Stimulated activated CD8-positive, alpha-beta memory T cell treated with anti-CD3 and anti-CD28 coated beads, Interleukin-7, amount 100 ng/mL, for 4 hours (primary cell): ENCODE measurements at places on chromosomes 6 and 20.

DNA sequence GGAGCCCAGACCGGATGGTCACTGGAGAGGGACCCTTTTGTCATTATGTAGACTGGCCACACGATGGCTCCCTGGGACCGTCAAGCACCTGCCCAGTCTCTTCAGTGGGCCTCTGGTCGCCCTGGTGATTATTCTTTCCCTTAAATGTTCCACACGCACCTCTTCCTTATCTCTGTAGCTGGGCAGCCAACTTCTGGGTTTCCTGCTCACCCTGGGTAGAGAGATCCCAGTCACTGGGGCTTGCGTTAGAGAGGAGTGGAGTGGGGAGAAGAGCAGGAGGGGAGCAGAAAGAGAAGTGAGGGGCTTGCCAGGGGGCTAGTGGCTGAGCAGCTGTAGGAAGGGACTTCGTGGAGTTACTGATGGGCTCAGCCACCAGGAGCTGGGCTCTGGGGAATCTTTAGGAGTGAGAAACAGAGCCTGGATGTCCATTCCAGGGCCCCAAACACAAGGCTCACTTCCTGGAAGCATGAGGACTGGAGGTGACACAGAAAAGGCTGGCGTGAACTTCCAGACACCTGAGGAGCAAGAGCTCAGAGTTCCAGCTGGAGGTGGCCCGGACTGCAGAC, 150.1 kb downstream of the DHX35 start:
- no peak for DNase-seq

- no peak for DNase-seq
Observed at GRCh38 chr6:93266116-93266817, 153.1 kb downstream of the EPHA7 start.

DNA sequence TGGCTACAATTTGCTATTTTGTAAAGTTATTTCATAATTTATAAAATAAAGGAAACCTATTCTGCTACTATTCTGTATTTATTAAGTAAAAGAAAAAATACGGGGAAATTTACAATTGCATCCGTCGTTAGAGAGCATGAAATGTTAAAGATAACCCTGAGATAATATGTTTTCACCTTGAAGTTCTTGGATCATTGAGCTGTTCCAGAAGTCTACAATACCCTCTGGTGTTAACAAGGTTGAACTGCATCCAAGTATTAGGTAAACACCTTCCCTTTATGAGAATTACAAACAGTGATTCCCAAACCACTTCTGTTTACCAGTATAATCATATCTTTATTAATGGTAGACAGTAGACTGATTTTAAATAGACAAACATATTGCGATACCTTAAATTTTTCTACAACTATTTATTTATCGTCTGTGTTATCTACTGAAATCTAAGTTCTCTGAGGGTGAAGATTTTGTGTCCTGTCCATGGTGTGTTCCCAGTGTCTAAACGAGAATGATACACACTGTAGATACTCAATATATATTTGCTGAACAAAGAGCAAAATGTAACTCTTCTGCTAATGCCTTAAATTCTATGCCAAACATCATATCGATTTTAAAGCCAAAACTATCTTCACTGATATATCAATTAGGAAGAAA, 28.2 kb downstream of the TBC1D32 start:
- DNase-seq = no peak

DNA sequence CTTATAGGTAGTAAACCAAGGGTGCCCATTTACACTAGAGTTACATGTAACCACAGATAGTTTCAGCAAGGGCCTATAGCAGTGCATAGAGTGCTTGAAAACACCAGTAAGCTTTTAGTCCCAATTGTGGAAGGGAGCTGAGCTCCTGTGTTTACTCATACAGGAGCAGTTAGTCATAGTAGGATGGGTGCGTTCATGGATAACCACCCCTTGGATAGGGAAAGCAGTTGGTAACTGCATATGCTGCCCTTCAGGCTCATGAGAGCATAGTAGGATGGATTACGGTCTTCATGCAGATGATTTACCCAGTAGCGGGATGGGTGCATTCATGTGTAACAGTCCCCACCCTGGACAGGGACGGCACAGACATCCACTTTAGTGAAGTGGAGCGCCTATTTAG, 45.1 kb downstream of the OR2B6 start:
- DNase-seq = no peak

DNA sequence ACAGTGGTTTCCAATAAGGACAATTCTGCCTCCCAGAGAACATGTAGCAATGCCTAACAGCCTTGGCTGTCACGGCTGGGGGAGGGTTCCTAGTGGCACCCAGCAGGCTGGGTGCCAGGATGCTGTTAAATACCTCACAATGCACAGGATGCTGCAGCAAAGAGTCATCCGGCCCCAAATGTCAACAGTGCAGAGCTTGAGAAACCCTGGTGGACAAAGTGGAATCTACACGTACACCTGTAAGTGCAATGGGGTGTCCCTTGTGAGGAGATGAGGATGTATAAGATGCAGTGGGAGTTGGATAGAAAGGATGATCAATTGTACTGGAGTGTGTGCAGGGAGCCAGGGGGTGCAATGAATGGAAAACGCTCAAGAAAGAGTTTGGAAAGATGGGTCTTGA, 142.4 kb downstream of the FNDC1 start:
- DNase-seq = no peak
